ENCODE measurements at places on chromosomes 5 and 9.

DNA sequence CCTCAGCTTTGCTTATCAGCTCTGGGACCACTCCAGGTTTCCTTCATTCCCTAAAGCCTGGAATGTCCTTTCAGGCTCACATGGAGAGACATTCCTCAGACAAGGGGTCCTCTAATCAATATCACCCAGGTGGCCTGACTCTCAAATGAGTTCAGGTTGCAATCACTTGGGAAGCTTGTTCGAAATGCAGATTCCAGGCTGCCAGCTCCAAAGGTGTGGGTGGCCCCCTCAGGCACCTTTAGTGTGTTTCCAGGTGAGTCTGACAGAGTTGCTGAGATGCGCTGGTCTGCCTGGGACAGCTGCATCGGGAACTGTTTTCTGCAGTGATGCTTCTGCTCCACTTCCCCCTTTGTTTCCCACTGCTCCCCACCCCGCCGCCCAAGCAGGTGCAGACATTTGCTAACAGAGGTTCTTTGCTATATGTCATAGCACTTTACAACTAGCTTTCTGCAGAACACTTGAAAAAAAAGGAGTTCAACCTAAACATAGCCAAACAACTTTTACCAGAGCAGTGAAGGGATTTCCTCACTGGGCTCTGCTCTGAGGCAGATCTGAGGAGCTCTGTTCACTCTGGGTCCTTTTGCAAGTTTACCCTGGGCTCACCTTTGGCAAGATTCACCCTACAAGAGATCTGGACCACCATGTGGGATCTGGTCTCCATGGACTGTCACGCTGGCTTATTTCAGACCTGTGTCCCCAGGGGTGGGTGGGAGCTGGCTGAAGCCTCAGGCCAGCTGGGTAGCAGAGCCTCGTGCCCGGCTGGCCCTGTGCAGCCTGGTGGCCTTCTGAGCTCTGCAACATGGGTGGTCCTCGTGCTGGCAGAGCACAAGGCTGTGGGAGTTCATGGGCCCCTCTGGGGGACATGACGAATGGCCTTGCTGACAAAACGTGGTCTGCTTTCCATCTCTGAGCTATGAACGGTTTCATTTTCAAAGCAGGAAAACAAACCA lies 539.6 kb downstream of the CCDC171 start:
- no peak for DNase-seq

DNA sequence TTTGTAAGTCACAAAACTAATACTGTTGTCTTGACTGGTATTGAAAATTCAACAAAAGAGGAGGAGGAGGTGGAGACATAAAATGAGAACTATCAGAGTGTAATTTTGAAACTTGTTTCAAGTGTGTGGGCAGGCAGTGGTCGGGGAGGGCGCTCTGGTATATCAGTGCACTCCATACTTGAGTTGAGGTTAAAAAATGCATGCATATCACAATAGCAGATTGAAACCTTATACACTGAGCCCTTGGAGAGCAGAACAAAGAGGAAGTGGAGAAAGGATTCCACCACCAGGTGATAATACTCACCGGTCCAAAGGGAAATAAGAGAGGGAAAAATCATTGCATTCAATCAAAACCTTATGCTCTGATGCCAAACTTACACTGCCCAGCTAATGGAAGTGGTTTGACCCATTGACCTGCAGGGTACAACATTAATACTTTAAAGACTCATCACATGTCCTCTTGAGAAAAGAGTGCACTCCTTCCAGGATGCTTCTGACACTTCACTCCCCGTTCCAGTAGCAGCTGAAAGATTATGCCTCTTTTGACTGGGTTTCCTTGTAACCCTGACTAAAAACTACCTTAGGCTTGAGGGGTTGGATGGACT lies 79.5 kb upstream of the FAM169A start:
- DNase-seq, result no peak

GRCh38 chr9:35863583-35863982 lies 6.6 kb downstream of the OR13J1 start:
- no peak for DNase-seq

DNA sequence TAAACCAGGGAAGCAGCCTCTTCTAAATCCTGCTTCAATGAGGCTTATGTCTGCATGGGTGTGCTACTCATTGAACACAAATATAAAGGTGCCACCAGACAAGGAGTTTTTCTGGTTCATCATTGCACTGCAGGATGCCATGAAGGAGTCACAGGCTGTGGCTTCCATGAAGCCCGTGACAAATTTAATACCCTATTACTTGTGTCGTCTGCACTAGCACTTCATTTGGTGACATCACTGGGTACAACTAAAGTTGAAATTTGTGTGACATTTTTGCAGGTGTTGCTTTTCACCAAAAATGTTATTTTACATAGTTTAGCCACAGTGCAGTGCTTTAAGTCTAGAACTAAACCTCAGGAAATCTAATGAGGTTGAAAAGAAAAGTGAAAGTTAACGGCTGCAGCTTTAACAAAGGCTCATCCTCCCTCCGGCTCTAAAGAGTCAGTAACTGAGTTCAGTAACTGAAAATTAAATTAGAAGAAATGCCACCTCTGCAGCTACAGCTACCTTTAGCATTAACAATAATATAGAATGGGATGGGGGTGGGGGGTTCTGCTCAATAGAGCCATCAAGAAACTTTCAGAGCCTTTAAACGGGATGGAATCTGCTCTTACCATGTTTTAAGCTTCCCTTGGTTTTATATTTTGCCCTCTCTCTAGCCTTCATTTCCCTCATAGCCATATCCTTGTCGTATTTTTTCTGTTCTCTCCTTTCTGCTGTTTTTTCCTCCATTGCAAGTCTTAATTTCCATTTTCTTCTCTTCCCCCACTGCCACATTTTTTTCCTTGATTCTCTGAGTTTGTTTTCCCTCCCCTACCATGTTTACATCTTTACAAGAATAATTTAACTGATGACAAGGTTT lies 233.8 kb upstream of the TMEM161B start:
- peak; percentile 42 for DNase-seq

DNA sequence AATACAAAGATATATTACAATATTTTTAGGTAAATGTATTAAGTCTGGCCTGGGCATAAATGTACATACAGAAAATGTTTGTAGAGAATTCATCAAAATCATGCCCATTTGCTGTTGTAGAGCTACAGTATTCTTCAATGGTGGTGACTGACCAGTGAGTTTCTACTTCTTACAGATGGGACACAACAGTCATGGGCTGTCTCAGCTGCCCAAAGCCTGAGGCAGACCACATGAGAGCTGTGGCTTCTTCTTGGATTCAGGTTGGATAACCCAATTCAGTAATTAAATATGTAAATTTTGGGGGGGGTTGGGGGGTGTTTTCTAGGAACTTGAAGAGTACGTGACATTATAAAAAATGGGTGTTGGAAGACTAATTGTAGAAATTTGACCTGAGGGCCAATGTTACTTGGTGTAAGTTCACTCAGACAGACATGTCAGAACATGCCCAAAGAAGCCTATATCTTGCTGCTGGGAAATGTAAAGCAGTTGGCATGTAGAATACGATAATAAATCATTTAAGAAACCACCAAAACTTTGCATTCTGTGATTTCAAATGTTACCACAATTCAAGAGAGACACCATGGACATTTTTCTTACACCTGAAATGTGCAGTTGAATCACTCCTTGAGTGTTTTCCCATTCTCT lies 17.9 kb downstream of the STARD4 start:
- DNase-seq, result no peak

DNA sequence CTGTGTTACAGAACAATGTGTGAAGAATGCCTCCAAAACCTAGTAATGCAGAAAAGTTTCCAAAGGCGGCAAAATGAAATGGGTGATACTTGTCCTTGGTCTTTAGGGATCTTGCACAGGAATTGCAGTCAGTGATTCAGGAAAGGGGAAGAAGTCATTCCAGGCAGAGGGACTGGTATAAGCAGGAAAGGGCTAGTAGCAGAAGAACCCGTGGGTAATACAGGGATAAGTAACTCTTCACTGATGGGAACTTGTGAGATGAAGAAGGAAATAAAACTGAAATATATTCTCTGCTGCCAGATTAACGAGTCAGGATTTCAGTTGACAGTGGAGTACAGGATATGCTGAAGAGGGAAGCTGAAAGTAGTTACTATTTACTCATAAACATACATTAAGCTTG lies 1.2 kb downstream of the SRFBP1 start:
- peak; percentile 20 for DNase-seq

GRCh38 chr9:91558879-91559278 lies 135.2 kb upstream of the NFIL3 start:
- no peak for DNase-seq

- no peak for DNase-seq
Observed at GRCh38 chr5:10331341-10331796, 22.1 kb upstream of the MARCHF6 start.

DNA sequence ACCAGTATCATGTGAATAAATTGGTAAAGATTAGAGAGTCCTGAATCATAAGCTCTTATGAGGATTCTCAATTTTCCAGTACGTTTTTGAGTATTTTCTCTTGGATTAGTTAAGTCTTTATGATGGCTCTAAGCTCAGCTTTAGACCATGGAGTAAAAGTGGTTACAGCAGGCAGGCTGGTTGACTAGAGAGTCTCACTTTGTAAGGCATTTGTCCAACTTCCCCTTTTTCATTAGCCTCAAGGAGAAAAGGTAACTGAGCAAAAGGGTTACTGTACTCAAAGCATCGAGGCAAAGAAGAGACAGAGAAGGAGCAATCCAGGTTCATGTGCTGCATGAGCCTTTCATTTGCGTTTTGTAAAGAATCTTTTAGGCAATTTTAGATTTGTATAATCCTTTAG lies 8.5 kb downstream of the NOP16 start:
- DNase-seq, result peak; percentile 55

GRCh38 chr9:4657426-4658159 lies 4.5 kb upstream of the PLPP6 start:
- DNase-seq, result no peak

All from NAMALWA (cell line).